NCI-H1930 (cell line): ENCODE measurements at places on chromosomes 12 and 14.

GRCh38 chr12:12719496-12719895, 2.3 kb downstream of the CDKN1B start:
- no peak for DNase-seq

DNA sequence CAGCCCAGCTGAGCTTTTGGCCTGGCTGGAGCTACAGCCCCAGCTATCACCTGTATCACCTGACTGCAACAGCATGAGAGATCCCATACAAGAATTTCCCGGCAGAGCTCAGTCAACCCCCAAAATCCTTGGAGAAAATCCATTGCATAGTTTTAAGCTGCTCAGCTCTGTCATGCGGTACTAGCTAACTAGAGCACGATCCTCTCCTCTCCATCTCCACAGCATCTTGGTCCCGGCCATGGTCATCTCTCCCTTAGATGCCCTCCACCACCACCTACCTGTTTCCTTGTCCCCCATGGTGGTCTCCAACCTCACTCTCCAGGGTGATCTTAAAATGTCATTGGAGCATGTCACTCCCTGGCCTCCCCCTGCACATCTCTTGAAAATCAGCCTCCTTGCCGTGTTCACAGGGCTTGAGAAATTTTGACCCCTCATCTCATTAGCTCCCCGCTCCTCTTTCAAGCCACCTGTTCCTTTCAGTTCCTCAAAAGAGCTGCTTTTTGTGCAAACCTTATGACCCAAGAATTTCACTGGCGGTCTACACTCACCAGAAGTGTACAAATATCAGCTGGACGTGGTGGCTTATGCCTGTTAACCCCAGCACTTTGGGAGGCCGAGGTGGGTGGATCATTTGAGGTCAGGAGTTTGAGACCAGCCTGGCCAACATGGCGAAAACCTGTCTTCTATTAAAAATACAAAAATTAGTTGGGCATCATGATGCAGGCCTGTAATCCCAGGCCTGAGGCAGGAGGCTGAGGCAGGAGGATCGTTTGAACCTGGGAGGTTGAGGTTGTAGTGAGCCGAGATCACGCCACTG, 8.1 kb upstream of the CLMN start:
- DNase-seq: no peak

- no peak for DNase-seq
Observed at GRCh38 chr12:120649442-120650232, 9.2 kb downstream of the CABP1 start.

- DNase-seq: no peak
Observed at GRCh38 chr14:41973178-41973577, 366.5 kb downstream of the LRFN5 start.

- DNase-seq: no peak
Observed at GRCh38 chr12:106980944-106981343, 6.0 kb downstream of the MTERF2 start.

GRCh38 chr12:71871116-71871515, 31.6 kb downstream of the TBC1D15 start:
- DNase-seq: no peak

DNA sequence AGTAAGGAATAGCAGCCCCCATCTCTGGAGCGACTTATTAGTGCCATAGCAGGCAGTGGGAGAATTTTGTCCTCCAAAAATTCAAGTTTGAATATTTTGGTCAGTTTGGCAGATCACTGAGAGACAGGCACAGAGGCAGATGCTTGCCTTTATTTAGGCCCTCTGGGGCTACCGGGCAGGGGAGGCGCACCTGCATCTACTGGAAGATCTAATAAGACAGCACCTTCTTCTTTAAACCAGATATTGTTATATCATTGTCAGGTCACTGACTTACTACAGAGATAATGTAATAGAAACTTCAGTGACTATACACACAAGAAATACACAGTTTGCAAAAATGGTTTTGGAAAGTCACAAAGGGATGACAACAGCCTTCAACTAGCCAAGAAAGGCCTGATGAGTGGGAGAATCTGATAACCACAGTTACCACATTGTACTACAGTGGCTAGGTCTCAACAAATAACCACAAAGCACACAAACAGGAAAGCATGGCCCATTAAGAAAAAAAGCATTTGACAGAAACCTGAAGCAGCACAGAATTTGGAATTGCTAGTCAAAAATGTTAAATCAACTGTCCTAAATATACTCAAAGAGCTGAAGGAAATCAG, 56.8 kb downstream of the CDK17 start:
- DNase-seq: no peak

GRCh38 chr12:88035907-88036289, 6.7 kb upstream of the C12orf50 start:
- DNase-seq: no peak

GRCh38 chr14:77526266-77526665, 27.6 kb upstream of the ISM2 start:
- DNase-seq: no peak

- DNase-seq: no peak
Observed at GRCh38 chr12:278046-278445, 15.4 kb upstream of the SLC6A13 start.

GRCh38 chr14:72706485-72706884, 187.4 kb downstream of the DPF3 start:
- DNase-seq: no peak

GRCh38 chr12:120242275-120242799, 23.2 kb downstream of the PXN start:
- no peak for DNase-seq

- DNase-seq: no peak
Observed at GRCh38 chr14:93943052-93943451, 15.9 kb downstream of the FAM181A start.

DNA sequence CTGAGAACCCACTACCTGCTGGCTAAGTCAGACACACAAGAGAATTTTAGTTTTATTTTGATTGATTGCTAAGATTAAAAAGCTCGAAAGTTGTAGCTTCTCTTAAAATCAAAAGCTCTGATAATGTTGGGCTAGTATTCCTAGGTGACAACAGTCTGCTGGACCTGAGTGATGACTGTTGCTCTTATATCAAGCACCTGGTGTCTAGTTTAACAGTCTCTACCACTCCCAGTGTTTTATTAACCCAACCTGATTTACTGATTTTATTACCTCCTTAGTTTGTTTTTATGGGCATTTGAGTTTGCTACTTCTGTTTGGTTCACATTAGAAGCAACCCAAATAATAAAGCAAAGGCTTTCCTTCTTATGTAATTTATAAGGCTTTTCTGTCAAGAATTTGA, 41.8 kb downstream of the ATP6V1D start:
- no peak for DNase-seq

GRCh38 chr14:99138999-99139865, 132.8 kb downstream of the BCL11B start:
- no peak for DNase-seq

DNA sequence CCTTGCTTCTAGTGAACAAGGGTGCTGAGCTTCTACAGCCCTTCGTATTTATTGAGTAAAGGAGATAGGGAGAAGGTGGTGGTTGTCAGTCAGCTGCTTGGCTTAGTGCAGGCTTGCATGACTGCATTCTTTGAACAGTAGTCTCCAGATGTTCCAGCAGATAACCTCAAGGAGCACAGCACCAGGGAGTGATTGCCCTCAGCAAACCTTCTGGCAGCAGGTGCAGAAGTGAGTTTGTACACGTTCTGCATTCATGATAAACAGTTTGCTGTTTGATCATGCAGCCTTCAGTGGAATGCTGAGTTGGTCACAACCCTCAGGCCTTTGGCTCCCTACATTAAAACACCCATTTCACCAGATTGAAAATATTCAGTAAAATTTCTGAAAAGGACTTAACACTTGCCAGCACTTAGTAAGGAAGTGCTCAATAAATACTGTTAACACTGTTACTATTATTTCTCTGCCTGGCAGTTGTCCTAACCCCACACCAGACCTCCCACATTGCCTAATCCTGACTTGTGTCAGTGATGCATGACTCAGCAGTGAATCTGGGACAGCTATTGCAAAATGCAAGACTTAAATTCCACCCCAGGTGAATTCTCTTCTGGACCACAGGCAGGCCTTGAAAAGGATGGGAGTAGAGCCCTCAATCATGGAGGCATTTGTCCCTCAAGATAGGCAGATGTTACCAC, 18.9 kb upstream of the CARMIL3 start:
- DNase-seq: no peak

DNA sequence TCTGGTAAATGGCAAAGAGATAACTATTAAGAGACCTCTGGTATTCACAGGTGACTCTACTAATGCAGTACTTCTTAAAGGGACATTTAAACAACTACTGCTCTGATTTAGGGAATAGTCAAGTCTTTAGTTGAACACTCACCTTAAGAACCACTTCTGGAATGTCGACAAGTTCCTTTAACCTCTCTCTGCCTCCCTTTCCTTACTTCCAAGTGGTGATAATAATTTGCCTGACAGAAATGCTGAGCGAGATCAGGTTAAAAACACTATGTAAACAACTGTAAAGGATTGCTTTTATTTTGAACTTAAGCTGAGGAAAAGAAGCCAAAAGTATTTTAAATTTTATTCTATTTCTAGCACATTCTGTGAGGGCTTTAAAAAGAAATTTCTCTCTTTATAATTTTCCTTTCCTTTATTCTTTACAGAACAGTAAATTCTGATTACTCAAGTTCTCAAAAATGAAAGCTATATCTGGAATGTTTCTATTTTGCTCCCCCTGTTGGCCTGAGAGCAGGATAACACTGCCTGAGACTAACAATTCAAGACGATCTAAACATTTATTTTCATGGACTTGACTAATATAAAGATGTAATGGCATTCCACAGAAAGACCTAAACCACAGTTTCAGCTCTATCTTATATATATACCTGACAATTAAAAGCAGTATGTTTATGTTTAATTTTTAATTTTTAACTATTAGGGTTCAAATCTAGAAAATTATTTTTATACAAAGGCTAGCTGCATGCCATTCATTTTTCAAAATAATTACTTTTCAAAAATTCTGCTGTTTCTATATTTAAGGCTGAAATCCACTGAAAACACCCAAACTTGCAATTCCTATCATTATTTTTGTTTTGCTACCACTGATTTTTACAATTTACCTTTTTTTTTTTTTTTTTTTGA, 29.2 kb downstream of the ZCCHC8 start:
- peak; percentile 43 for DNase-seq

DNA sequence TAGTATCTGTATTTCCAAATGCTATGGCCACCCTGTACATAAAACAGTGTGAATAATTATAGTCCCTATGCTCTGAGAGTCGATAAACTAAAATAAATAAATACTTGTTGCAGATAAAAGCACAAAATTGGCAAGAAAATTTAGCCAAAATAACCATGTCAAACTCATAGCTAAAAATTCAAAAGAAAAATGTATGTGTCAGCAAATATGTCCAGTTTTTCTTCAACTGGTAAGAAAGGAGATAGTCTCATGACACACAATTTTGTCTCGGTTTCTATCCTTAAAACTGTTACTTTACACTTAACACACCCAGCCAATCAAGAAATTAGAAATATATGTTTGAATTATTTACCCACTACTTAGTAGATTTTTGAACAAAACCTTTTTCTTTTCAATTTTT, 145.6 kb upstream of the FSCB start:
- DNase-seq: no peak

- no peak for DNase-seq
Observed at GRCh38 chr14:61520576-61520975, 174.7 kb upstream of the HIF1A start.

DNA sequence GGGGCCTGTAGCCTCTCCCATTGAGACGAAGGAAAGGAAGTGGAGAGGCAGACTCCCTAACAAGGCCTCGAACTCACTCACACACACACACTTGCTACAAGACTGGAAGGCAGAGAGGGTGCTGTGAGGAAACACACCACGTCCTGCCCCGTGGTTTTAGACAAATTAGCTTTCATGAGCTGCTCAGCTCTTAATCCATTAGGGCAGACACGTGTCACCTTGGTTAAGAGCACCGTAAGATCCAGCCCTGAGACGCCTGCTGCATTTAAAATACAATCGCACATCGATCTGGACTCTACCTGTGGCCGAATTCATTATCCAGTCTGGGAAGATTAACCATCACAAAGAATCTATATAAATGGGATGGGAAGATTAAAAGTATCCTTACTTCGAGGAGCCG, 72.0 kb downstream of the RIMBP2 start:
- no peak for DNase-seq

GRCh38 chr12:292186-292585, 29.6 kb upstream of the SLC6A13 start:
- DNase-seq: no peak

GRCh38 chr12:4856596-4856995, 53.1 kb upstream of the KCNA1 start:
- DNase-seq: no peak

- no peak for DNase-seq
Observed at GRCh38 chr12:98669751-98670150, 24.7 kb downstream of the APAF1 start.

- no peak for DNase-seq
Observed at GRCh38 chr12:2904260-2904659, 13.6 kb downstream of the TULP3 start.

- DNase-seq: no peak
Observed at GRCh38 chr14:20476776-20477175, 7.6 kb downstream of the PNP start.

DNA sequence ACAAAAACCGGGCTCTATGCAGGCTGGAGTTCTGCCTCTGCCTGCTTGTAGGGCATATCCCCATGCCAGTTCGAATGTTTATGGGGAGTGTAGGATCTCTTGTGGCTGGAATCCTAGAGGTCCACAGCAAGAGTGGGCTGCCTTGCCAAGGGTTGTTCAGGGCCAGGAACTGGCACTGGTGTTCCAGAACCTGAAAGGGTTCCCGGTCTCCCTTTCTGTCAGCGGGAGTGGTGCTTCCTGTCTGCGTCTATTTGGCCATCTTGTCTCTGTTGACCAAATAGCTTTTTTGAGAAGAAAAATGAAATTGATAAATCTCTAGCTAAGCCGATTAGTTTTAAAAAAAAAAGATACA, 17.8 kb downstream of the OLR1 start:
- no peak for DNase-seq

DNA sequence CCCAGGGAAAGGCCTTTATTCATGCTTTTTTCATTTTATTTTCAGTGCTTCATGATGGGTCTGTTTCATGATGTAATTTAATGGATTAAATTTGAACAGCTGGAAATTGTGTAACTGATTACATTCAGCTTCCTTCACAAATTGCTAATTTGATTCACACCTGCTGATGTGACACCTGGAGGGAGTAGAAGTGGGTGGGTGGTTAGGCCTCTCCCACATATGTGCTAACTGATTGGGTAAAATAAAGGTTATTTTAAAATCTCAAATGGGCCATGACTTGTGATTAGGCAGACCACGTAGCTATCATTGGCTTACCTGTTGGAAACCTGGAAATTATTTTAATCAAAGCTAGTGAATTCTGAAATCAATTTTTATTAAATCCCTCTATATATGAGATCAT, 142.1 kb downstream of the GXYLT1 start:
- no peak for DNase-seq

DNA sequence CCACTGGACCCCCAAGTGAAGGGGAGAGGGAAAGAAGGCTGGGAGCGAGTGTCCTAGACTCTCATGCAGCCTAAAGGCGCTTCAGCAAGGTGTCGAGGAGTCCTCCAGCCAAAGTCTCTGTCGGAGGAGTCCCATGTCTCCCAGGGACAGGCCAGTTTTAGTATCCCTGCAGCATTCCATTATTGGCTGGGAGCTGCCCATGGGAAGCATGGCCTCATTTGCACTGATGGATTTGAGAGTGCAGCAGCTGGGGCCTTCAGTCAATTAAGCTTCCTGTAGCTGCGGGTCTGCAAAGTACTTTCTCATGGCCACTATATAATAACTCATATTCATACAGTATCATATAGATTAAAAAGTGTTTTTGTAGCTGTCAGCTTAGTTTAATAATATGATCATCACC, 12.4 kb upstream of the RPH3A start:
- no peak for DNase-seq

GRCh38 chr14:89394972-89395371, 22.1 kb downstream of the FOXN3 start:
- DNase-seq: no peak

- DNase-seq: no peak
Observed at GRCh38 chr12:57756406-57757341, 1.8 kb downstream of the MARCHF9 start.
